ENCODE measurements at places on chromosomes 1 and 21.

GRCh38 chr21:34771512-34772028, 102.8 kb downstream of the CLIC6 start:
- DNase-seq, result no peak

- no peak for DNase-seq
Measured at GRCh38 chr1:184370850-184371249, 16.0 kb upstream of the C1orf21 start.

GRCh38 chr1:84434801-84435549, 36.7 kb downstream of the DNASE2B start:
- no peak for DNase-seq

DNA sequence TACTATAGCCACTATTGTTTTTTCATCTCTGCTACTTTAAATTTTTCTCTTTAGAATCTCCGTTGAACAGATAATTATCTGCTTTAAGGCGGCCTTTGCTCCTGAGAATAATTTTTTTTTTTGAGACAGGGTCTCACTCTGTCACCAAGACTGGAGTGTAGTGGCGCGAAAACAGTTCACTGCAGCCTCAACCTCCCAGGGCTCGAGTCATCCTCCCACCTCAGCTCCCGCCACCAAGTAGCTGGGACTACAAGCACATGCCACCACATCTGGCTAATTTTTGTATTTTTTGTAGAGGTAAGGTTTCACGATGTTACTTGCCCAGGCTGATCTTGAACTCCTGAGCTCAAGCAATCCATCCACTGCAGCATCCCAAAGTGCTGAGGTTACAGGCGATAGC, 28.6 kb downstream of the TRIT1 start:
- no peak for DNase-seq

DNA sequence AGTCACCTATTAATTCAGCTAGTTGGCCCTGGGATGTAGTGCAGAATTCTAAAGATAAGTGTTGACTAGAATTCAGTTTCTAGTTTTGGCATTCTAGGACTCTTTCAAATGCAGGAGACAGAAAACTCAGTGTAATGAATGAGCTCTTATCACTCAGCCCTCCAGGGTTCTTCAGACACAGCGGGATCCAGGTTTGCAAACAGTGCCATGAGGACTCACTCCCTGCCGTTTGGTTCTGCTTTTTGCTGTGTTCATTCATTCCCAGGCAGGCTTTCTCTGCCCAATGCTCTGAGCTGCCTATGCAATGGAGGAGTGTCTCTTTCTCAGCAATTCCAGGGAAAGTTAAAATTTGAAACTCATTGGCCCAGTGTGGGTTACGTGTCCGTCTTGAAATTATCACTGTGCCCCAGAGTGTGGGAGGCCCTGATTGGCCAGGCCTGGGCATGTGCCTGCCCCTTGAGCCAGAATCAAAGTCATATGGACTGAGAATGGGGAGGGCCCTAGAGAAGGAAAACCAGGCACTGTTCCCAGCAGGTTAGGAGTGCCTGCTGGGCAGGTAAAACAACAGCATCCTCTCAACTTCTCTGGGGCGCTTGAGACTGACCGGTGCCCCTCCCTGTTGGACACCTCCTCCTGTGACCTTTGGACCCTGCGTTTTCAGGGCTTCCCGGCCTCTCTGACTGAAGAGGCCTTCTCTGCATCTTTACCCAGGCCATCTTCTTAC, 43.4 kb downstream of the TMEM51 start:
- no peak for DNase-seq

DNA sequence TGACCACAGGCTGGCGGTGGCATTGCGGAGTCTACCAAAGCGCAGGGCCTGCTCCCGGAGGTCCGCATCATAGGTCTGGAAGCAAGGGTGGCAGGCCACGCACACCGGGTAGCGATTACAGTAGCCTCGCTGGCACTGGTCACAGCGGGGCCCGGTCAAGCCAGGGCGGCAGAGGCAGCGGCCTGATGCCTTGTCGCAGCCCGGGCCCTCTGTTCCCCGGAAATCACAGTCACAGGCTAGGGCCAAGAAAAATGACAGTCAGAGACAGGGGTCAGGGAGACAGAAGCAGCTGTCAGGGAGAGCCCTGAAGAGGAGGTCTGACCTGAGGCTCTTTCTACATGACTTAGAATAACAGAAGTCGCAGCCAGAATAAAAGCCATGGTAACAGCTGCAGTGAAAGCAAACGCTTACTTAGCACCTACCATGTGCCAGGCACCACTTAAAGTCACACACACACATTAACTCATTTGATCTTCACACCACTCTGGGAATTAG, 26.4 kb downstream of the LAMB3 start:
- no peak for DNase-seq

DNA sequence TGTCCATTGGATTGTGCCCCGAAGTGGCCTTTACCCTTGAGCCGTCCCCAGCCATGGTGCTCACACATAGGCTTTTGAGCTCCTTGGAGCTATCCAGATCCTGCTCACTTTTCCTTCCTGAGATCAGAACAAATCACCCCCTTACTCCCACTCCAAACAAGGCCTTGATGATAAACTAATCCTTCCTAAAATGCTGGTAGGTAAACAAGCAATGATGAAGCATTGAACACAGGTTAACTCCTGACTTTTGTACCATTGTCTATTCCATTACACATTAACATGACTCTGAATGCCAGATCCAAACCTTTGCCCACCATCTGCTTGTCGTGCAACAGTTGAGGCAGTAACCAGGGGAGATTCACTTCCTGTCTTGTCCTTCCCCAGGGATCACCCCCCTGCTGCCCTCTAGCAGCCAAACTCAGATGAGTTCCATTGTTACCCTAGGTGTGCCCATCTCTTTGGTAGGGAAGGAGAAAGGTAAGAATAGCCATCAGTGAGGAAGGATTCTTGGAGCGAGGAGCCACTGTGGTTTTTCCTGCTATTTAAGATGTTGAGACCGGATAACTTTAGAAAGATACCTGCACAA, 79.5 kb upstream of the DNAJC6 start:
- DNase-seq, result no peak

DNA sequence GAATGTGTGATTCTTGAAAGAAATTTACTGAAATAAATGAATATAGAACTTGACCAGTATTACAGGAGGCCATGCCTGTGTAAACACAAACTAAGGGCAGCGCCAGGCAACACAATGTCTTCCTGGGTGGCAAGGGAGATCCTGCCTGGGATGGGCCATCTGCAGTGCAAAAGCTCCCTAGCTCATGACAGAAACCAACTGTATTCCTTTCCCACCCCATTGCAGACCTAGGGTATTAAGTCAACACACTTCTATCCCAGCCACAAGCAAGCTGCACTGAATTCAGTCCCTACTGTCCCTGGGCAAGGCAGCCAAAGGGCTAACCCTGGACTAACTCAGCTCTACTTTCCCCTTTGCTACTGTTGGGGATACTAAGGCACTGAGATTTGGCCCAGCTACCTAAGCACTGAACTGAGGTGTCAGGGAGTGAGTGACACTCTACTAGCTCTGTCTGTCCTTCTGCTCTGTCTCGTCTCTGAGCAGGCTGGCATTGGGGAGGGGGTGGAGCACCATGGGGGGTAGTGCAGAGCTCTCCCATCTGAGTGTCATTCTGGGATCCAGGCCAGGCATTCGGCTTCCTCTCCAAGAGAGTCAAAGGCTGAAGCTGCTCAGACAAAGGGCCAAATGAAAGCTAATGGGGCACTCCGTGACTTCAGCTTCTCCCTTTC, 2.5 kb downstream of the INKA2 start:
- DNase-seq, result no peak

- DNase-seq, result no peak
Measured at GRCh38 chr1:41773144-41773591, 145.6 kb downstream of the HIVEP3 start.

GRCh38 chr21:36010801-36011200, 49.5 kb downstream of the SETD4 start:
- no peak for DNase-seq

GRCh38 chr1:106608841-106609240, 447.6 kb upstream of the PRMT6 start:
- no peak for DNase-seq

DNA sequence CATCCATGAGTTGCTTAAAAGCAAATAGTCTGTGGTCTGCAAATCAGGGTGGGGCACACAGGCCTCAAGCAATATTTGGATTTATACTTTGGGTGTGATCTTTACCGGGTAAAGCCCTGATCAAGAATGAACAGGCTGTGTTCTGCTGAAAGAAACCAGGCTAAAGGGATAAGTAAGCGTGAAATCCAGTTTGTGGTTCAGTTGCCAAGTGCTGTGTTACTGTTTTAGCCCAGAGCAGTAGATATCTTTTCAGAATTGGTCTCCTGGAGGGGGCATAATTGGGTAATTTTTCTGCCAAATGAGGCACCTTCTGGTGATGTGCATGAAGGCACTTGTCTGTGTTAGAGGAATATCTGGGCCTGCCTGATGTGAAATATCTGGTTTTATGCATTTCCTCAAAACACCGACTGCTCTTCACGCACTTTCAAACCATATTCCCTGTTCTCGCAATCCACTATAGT, 21.4 kb downstream of the AIM2 start:
- no peak for DNase-seq

- DNase-seq, result no peak
Measured at GRCh38 chr1:107181253-107181969, 40.6 kb downstream of the NTNG1 start.

GRCh38 chr1:30698401-30698981, 24.9 kb downstream of the MATN1 start:
- no peak for DNase-seq

- no peak for DNase-seq
Measured at GRCh38 chr1:204319462-204319861, 40.3 kb downstream of the PLEKHA6 start.

DNA sequence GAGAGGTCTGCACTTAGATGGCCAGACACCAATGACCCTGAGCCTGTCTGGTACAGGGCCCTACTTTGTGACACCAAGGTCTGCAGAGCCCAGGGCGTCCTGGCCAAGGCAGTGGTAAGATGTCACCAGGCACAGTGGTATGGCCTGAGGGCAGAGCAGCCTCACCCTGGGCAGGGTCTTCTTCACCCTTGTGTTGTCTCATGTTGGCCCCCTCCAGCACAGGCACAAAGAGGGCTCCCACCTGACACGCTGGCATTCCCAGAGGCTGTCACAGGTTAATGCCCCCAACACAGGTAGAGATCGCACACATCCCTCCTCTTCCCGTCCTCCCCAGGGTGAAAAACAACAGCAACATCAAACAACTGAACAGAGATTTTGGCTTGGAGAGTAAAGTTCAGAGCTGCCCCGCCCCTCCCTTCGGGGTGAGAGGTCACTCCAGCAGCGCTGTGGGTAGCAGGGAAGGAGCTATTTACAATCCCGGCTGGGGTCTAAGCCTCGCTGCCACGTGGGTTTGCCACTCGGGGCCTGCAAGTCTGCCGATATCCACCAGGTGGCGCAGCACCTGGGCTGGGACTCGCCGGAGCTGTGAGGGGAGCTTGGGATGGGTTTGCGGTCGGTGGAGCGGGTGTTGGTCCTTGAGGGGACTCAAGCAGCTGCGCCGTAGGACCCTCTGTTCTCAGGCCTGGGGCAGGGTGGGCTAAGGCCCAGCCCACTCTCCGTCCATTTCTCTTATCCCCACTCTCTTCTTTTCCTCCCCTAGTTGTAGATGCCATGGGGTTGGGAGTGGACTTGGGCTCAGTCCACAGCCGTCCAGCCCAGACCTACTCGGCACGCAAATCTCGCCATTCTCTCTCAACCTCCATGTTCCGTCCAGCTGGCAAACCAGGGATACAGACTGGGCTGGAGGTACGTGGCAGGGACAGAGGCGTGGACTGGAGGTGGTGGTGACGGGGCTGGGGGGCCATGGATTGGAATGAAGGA, 12.7 kb downstream of the EFNA3 start:
- peak; percentile 82 for DNase-seq

DNA sequence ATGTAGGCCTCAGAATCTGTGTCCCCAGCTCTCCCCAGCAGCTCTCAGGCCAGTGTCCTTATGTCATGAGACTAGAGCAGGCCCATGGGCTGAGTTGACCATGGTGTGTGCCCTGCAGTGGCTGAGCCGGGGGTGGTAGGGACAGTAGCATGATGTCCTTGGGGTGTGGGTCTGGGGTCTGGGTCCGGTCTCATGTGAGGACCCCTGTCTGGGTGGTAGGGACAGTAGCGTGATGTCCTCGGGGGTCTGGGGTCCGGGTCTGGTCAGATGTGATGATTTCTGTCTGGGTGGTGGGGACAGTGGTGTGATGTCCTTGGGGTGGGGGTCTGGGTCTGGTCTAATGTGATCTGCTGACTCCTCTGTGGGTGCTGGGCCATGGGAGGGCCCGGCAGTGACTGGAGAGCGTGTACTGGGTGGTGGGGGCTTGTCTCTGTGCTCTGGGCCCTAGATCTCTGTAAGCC, 64.5 kb downstream of the OBSCN start:
- DNase-seq, result no peak

GRCh38 chr1:177360791-177361190, 190.0 kb downstream of the BRINP2 start:
- no peak for DNase-seq

GRCh38 chr1:204046346-204046745, 26.6 kb upstream of the SOX13 start:
- no peak for DNase-seq

GRCh38 chr1:183808296-183809027, 3.5 kb downstream of the RGL1 start:
- no peak for DNase-seq

GRCh38 chr1:184629266-184629665, 125.4 kb downstream of the EDEM3 start:
- no peak for DNase-seq

DNA sequence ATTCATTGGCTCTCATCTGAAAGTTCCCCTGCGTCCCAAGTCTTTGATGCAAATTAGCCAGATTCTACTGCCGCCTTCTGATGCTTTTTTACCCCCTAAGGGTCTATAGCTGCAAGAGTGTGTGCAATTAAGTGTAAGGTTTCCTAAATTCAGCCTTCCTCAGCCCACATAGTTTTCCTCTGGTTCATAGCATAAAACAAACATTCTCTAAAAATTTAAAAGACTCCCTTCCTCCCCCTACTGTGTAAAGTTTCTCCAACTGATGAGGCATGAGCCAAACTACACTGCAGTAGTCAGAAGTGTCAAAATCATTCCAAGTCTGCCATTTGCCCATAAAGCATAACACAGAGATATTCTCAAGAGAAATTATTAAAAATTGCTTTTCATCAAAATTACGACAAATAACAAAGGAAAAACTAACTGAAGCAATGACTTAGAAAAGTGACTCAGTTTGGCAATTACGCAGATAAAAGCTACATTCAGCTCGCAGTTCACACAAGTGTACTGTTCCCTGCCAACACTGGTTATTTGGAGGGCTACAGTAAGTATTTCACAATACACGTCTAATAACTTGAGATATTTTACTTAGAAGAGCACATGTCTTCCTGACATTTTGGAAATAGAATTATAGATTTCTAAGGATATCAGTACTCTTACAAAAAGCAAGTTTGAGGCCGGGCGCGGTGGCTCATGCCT, 15.4 kb downstream of the KCNH1 start:
- DNase-seq, result no peak

GRCh38 chr1:54671985-54672608, 30.5 kb downstream of the MROH7 start:
- DNase-seq, result peak; percentile 40
